Thoracic aorta (tissue), 2 donors: ENCODE measurements at places on chromosomes 5 and 9.

DNA sequence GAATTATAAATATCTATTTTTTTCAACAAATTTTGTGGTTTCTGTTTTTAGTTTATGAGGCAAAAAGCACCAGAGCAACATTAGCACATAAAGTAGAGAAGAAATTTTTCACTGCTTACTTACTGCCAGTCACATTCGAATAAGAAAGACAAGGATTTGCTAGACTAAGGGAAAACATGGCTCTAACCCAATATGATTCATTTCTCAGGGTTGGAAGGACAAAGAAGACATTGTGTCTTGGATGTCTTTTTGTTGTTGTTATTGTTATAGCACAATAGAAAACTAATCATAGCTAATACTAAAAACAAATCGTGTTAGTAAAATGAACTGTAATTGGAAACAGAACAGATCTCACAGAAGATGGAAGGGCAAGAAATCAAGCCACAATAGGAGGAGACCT is 90.9 kb upstream of the SLCO6A1 start:
- H3K27me3 ChIP-seq: no peaks in the 10 kb centered on the region
- H3K27ac ChIP-seq: no peak overlapping the region
- H3K4me1 ChIP-seq: no peaks in the 10 kb centered on the region
- no peaks in the 10 kb centered on the region for H3K36me3 ChIP-seq
- H3K4me3 ChIP-seq: no peak overlapping the region
- no peak for DNase-seq

GRCh38 chr5:161078793-161079192 is 226.8 kb upstream of the ATP10B start:
- H3K4me1 ChIP-seq: no peaks in the 10 kb centered on the region
- H3K36me3 ChIP-seq: no peaks in the 10 kb centered on the region
- no peak overlapping the region for H3K27ac ChIP-seq
- H3K4me3 ChIP-seq: no peak overlapping the region
- DNase-seq: no peak

DNA sequence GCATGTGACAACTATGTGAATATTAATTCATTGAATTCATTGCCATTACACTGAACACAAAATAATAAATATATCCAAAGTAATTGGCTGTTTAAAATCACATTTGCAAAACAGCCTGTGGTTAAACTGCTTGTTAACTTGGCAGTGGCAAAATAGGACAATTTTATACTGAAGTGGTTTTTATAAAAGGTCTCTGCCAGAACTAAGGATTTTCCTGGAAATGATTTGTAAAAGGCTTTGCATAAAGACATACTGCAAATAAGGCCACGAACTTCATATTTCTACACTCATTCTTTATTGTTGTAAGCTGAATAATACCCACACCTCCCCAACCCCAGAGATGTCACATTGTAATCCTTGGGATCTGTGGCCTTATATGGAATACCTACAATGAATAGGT is 370.3 kb upstream of the RGMB start:
- no peak overlapping the region for H3K27ac ChIP-seq
- no peak overlapping the region for H3K4me3 ChIP-seq
- no peaks in the 10 kb centered on the region for H3K36me3 ChIP-seq
- no peaks in the 10 kb centered on the region for H3K4me1 ChIP-seq

- no peak overlapping the region for H3K27ac ChIP-seq
- H3K27me3 ChIP-seq: no peaks in the 10 kb centered on the region
- no peaks in the 10 kb centered on the region for H3K36me3 ChIP-seq
- no peak overlapping the region for H3K4me3 ChIP-seq
Measured at GRCh38 chr5:78280261-78280660, 14.2 kb downstream of the AP3B1 start.

- no peak overlapping the region for H3K27ac ChIP-seq
- no peak overlapping the region for H3K4me3 ChIP-seq
- H3K27me3 ChIP-seq: no peaks in the 10 kb centered on the region
Measured at GRCh38 chr5:129652349-129653056, 95.4 kb upstream of the MINAR2 start.

GRCh38 chr5:154771383-154771901 is 16.3 kb downstream of the LARP1 start:
- no peaks in the 10 kb centered on the region for H3K27me3 ChIP-seq
- H3K27ac ChIP-seq: peak overlapping the region; percentile 49
- peaks cover 89% of the 10 kb centered on the region for H3K4me1 ChIP-seq
